ENCODE measurements at places on chromosomes 13 and 19.

DNA sequence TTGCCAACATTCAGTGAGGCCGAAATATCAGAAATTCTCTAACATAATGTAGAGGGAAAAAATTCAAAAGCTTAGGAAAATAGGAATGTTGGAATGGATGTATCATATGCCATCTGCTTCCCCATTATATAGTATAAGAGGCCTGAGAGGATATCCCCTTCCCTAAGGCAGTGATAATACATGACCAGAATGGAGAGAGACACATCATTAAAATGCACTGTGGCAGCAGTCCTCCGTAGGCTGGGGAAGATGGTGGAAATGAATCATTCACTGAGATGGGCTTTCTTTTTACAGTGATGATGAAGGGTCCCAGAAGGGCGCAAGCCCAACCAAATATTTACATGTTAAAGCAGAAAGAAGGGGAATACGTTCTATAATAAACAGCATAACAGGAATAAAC, 799.1 kb upstream of the SPRY2 start:
- no peak for DNase-seq

DNA sequence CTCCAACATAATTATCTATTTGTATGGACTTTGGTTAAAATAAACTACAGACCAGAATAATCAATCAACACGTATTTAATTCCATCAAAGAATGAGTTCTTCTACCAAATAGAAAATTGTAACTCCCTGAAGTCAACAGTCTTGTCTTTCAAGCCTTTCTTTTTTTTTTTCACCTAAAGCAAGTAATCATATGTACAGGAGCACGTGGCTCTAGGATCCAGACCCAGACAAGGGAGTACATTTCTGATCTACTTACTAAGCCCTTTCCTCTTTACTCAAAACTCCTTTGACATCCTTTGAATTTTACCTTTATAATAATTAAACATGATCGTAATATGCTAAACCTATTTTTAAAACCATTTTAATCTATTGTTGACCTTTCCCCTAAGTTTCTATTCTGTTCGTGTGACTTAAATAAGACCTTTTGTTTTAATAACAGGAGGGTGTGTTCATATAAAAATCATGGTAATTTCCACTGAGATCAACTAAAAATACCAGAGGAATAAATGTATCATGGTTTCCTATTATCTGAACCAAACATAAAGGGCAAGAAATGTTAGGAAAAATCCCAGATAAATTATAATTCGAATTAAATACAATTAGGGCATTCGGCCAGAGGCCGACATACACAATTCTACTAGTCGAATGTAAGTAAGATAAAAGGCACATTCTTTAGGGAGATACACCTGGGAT, 1.7 kb downstream of the SLC7A1 start:
- no peak for DNase-seq

GRCh38 chr19:4576016-4576933, 16.8 kb upstream of the SEMA6B start:
- DNase-seq = no peak

- peak; percentile 38 for DNase-seq
Measured at GRCh38 chr13:107205318-107206104, 637.6 kb upstream of the ARGLU1 start.

DNA sequence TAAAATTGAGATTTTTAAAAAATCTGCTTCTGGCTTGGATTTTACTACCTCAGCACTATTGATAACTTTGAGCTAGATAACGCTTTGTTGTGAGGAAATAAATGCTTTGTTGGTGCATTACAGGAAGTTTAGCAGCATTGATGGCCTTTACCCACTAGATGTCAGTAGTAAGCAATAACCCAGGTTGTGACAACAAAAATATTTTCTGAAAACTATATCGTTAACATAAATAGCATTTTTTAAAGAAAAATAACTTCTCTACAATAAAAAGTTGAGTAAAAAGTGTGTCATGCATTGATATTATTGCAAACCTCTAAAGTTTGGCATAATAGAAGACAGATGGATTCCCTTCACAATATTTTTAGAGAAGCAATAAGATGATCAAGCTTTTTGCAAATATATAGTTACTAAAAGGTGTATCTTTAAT, 1246.5 kb downstream of the UQCRFS1 start:
- peak; percentile 2 for DNase-seq

DNA sequence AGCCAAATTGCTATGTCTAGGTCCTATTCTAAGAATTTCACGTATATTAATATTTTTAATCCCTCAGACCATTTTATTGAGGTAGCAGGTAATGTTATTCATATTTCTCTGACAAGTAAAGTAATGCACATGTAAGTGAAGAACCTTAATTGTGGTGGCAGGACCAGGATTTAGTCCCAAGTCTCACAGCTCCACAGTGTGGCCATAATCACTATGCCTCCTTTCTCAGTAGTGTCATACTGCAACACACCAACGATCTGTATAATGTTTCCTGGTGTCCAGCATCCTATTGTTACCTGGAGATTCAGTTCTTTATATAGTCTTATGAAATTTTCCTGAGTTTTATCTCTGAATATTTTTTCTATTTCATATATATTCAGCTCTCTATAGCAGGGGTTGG, 340.3 kb downstream of the OLFM4 start:
- DNase-seq = no peak

GRCh38 chr19:16002406-16003384, 53.9 kb downstream of the OR10H4 start:
- no peak for DNase-seq

DNA sequence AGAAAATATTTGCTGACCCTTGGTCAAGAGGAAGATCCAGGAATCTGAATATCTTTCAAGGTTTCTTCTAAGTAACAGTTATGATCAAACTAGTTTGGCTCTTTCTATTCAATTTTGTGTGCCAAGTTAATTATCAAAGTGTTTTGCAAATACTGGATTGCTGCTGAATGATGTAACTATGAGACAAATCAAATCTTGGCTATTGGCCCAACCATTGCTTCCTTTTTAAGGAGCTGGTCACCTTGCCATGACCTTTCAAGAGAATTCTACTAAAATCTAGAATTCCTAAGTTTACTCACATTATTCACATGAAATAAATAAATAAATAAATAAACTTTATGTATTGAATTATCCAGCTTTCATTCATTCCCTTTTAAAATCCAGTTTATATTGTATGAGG, 371.8 kb downstream of the SLITRK6 start:
- no peak for DNase-seq

DNA sequence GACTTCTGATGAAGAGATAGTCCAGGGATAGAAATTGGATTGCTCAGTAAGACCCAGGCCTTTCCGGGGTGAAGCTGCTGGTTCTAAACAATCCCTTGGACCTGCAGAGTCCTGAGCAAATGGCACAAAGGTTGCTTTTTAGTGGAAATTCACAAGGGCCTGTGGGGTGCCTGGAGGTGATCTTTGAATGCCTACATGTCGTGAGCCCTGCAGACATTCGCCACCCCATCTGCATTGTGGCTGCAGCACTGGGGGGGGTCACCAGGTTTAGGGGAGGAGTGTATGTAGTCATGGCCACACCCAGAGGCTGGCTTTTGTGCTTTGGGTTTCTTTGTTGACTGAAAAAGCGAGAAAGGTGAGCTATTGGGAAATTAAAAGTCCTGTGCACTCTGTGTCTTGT, 41.4 kb downstream of the SLC7A9 start:
- no peak for DNase-seq

Data from RWPE1 (cell line).